ENCODE measurements at places on chromosomes 6 and 20.

GRCh38 chr20:14332866-14333265, 4.5 kb downstream of the FLRT3 start:
- peak; percentile 31 for ATAC-seq

- no peak for ATAC-seq
Measured at GRCh38 chr6:6723361-6723760, 134.8 kb downstream of the LY86 start.

DNA sequence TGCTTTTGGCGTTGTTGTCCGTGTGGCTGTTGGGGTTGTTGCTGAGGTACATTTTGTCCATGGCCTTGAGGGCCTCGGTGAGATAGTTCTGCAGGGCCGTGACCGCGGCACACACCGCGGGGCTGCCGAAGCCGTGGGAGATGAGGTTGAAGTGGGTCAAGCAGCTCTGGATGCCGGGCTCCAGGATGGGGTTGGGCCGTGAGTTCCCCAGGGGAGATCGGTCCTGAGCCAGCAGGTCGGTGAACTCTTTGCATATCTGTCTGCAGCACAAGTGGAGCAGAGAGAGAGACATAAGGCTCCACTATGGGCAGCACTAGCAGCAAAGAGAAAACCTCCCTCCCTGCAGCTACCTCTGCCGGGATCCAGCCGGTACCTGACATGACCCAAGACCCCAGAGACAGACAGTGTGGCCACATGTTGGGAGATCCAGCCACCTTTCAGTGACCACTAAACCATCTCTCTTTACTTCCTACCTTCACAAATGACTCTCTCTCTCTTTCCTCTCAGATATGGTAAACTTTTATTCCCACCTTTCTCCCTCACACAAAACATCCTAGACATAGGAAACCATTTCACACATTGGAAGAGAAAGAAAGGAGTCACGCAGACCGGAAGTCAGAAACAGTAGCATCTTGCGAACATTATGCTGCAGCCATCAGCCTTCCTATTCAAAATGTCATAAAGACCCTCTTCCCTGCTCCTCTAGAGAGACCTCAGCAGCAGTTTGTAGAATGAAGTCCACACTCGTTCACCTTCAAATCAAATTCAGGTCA, 16.2 kb downstream of the TFAP2A start:
- ATAC-seq, result peak; percentile 28

- no peak for ATAC-seq
Measured at GRCh38 chr6:162798546-162799266, 70.9 kb downstream of the PACRG start.

- peak; percentile 53 for ATAC-seq
Measured at GRCh38 chr6:72739368-72739779, 117.5 kb downstream of the KCNQ5 start.

DNA sequence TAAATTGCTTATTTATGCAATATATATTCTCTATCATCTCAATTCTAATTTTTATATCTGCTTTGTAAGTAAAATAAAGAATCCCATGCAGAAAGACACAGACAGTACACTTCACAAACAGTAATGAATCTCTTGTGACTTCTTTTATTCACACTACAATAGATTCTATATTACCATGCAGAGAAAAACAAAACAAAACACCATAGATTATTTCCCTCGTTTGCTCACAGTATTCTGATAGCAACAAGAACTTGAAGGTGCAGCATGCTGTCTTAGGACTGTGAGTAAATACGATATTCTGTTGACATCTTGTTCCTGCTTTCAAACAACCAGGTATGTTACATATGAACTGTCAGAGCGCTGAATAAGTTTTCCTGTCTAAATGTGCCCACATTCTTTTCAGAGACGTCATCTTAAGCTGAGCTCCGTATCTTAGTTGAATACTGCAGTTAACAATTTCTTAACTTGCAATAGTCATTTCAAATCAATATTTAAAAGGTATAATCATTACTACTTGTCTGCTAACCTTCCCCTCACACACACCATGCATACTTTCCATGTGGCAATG, 140.1 kb downstream of the BTBD9 start:
- ATAC-seq, result no peak

- no peak for ATAC-seq
Measured at GRCh38 chr6:72374857-72375256, 247.0 kb upstream of the KCNQ5 start.

DNA sequence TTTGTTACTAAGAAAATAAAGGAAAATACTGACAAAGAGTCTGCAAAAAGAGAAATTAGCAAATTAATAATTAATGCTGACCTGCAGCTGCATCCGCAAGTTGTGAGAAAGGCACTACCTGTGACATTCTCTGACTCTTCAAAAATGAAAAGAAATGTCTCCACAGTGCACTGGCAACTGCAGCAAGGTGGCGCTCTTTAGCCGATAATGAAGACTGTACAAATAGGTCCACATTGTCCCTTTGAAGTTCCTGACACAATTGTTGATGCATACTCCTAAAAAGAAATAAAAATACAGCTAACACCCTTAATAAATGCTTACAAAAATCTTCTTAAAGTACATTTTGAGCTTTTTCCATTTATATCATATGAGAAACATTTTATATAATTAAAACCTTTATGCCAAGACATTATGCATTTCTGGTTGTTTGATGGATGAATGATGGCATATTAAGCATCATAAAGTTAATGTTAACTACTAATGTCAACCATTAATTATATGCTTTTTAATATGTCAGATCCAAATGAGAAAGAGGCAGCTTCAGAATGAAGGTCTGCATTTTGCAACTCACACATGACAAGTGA, 96.5 kb downstream of the MMS22L start:
- ATAC-seq, result peak; percentile 91

GRCh38 chr20:18901980-18902737, 88.6 kb downstream of the SCP2D1 start:
- no peak for ATAC-seq

DNA sequence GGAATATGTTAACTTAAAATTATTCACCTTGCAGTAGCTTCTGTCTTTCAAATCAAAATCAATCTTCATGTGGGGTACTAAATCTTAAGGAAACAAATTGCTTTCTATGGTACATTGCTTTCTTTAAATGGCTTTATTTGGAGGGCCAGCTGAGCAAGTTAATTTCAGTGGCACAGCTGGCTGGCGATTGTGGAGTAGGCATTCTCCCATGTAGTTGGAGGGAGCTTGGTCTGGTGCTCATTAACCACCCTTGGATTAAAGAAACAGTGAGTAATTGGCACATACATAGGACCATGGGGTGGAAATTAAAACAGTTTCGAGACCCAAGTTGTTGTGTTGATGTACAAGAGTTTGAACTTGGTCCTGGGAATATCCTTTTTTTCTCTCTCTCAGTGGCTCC, 201.3 kb upstream of the CHD6 start:
- ATAC-seq, result no peak

GRCh38 chr20:10490706-10491105, 55.6 kb downstream of the SLX4IP start:
- ATAC-seq, result no peak

DNA sequence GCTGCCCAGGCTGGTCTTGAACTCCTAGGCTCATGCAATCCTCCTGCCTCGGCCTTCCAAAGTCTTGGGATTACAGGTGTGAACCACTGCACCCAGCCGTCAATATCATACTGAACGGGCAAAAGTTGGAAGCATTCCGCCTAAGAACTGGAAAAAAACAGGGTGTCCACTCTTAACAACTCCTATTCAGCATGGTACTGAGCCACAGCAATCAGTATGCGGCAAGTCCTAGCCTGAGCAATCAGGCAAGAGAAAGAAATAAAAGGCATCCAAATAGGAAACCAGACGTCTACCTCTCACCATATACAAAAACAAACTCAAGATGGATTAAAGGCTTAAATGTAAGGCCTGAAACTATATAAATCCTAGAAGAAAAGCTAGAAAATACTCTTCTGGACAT, 83.1 kb downstream of the FKBP5 start:
- no peak for ATAC-seq

GRCh38 chr20:48846516-48847492, 19.0 kb upstream of the PREX1 start:
- peak; percentile 50 for ATAC-seq

DNA sequence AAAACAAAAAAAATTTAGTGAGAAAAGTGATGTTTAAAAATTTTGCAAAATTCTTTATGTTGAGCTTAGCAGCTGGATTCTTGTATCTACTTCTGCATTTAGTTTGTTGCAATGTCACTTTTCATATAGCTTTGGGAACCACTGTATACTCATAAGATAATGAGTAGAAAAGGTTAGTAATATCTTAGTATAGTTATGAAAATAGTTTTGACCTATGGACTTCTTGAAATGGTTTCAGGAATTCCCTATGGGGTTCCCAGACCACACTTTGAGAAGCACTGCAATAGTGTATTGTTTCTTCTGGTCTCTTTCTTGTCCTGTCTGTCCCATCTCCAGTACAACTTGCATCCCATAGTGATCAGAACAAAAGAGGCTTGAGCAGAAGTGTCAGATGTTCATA, 29.4 kb downstream of the PPP1R16B start:
- ATAC-seq, result no peak

- no peak for ATAC-seq
Measured at GRCh38 chr6:39834278-39834677, 42.1 kb downstream of the DAAM2 start.

DNA sequence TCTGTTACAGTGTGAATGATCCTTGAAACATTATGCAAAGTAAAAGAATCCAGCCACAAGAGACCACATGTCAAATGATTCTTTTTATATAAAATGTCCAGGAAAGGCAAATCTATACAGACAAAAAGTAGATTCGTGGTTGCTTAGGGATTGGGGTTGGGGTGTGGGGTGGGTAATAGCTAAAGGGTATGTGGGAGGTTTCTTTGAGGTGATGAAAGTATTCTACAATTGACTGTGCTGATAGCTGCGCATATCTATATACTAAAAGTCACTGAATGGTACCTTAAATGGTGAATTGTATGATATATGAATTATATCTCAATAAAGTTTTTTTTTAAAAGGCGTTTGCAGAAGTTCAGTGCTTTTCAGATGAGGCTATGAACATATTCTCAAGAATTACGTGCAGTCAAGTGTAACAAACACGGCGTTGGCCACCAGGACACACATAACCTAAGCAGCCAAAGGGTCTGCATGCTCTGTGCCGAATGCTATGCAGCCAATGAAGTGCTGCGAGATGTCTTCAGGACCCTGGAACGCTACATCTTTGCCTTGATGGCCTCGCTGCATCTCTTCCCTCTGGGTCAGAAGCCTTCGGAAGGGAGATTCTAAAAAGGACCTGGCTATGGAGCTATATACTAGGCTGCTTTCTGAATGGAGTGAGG, 96.9 kb downstream of the SCML4 start:
- no peak for ATAC-seq

DNA sequence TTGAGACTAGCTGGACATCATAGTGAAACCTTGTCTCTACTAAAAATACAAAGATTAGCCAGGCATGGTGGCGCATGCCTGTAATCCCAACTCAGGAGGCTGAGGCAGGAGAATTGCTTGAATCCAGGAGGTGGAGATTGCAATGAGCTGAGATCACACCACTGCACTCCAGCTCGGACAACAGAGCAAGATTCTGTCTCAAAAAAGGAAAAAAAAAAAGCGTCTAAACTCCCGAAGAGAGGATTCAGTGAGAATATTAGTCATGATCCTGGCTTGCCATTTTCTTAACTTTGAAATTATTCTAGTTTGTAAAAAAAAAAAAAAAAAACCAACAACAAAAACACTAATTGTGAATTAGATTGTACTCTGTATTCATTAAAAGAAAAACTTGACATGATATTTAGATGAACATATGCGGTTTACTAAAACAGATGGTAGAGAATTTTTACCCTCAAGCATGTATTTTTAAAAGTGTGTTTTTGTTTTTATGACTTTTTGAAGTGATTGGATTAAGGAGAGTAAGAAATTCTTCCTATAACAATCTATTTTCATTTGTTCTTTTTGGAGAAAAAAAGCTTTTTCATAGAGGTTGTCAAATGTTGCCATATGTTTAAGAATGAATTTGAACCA, 80.7 kb downstream of the UST start:
- no peak for ATAC-seq

GRCh38 chr6:138037009-138037504, 70.2 kb downstream of the PERP start:
- no peak for ATAC-seq

DNA sequence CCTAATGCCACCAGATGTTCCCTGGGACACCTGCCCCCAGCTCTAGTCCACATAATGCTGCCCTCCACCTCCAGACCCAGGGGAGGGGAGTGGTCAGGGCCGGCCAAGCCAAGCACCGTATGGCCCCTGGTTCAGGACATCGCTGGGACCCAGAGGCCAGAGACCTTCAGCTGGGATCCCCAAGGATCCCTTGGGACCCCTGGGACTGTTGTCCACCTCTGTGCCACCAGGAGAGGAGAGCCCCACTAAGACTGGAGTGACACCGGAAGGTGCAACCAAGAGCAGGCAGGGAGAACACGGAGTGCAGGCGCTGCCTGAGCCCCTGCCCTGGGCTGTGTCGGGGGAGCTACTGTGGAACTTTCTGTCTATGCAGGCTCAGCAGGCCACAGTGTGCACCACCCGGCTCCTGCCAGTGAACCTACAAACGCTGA, 43.6 kb downstream of the CTCFL start:
- no peak for ATAC-seq

DNA sequence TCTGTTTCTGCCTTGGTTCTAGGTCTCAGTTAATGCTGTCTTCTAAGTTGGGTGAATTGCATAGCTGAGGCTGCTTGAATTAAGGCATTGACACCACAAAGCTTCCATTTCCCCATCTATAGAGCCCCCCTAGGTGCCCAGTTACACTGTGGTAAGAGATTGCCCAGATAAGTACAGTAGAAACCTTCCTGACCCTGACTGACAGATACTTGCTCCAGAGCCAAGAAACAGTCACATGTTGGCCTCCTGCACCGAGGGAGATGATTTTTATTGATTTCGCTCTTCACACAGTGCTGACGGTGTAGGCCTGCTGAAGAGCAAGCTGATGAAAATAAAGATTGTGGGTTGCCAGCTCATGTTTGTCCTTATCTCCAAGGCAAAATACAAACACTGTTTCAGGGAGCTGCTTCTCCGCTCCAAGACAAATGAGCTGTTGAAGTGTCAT, 67.9 kb downstream of the TRMT11 start:
- ATAC-seq, result peak; percentile 91

DNA sequence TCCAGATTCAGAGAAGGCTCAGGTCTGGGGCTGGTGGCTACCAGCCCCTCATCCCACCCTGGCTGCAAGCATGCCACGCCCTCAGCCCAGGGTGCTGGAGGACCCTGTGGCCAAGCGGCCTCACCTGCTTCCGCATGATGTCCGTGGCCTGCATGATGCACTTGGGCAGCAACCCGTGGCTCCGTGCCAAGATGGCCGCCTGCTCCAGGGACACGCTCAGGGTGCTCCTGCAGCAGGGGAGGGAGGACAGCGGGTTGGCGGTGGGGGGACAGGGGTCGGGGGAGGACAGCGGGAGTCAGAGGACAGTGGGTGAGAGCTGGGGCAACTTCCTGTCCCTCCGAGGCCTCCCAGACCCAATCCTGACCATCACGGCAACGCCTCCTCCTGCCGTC, 200.1 kb downstream of the PREX1 start:
- ATAC-seq, result no peak

DNA sequence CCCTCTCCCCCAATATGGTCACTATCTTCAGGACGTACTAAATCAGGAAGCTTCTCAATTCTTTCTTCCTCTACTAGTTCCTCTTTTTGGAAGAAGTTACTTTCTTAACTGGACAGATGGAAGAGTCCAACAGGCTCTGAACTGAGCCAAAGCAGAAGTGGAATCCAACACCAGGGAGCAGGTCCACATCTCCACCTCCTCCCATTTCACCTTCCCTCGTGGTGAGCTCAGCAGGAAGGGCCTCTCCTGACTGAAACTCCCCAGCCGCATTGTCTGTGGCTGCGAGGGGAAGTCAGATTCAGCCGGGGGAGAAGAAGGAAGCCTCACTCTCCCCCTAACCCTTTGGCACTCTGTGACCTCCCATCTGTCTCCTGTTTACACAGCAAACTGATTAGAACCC, 63.8 kb upstream of the UST start:
- ATAC-seq, result no peak

Measured in SK-N-SH treated with all-trans-retinoic acid at 6 μM for 48 hours (cell line).